ENCODE measurements at places on chromosomes 2 and 18.

- DNase-seq = no peak
These were observed 18.0 kb upstream of the ARHGAP28 start for GRCh38 chr18:6711467-6711866.

DNA sequence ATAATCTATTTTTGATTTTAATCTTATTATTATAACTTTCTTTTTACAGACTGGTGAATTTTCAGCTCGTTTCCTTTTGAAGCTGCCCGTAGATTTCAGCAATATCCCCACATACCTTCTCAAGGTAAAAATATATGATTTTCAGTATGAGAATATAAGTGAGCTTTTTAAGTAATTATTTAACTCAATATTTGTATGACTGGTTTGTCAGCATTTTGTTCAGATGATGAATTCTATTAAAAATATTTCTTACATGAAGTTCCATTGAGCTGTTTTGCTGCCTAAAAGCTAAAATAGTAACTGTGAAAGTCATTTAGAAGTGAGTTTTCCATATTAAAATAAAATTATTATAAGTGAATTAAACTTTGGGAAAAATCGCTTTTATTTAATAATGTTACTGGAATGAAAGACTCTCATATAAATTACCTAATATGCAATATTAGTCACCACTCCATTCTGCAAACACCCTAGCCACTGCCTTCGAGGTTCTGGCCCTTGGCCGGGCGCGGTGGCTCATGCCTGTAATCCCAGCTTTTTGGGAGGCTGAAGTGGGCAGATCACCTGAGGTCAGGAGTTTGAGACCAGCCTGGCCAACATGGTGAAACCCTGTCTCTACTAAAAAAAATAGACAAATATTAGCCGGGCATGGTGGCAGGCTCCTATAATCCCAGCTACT is 155.3 kb downstream of the BABAM2 start:
- no peak for DNase-seq

GRCh38 chr2:237673130-237674001 is 46.0 kb downstream of the LRRFIP1 start:
- peak; percentile 80 for DNase-seq

DNA sequence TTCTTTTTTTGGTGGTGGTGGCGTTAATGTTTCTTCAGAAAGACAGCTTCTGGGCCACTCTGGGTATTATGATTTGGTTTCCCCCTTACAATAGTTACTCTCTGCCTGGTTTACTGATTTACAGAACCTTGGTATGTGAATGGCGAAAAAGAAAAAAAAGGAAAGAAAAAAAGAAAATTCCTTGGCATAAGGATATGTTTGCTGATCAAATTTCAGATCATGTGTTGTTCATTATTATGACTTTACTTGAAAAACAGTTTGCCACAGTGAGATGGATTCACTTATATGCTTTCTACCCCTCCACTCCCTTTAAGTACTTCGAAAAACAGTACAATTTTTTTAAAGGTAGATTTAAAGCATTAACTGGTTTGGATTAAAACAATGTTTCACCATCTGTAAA is 21.0 kb downstream of the BCL11A start:
- DNase-seq = no peak

- no peak for DNase-seq
These were observed 1.2 kb downstream of the GYPC start for GRCh38 chr2:126657148-126657635.
